Stimulated activated CD4-positive, alpha-beta T cell treated with anti-CD3 and anti-CD28 coated beads, Interleukin-2, amount 100 ng/mL, for 24 hours (primary cell): ENCODE measurements at places on chromosomes 5 and 9.
A peak's percentile ranks its signal among the peaks of the same experiment; 100 is the strongest.

DNA sequence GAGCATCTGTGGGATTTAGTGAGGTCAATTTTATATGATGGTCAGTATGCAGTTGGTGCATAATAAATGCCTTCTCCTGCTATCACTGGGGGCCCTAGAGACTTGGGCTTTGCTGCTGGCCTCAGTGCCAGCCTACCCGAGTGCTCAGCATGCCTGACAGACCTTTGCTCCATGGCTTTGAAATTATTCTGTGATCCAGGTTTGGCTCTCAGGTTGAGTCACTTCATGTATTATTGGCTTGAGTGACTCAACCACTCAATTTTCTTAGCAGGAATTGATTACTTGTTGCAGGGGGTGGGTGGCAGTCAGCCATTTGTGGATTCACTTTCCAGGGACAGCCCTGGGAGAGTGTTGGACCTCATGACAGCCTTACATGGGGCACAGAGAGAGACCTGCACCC lies 13.5 kb downstream of the SLC25A48 start:
- no peak for DNase-seq

- no peak for DNase-seq
Observed at GRCh38 chr5:42035526-42035925, 110.4 kb downstream of the FBXO4 start.

DNA sequence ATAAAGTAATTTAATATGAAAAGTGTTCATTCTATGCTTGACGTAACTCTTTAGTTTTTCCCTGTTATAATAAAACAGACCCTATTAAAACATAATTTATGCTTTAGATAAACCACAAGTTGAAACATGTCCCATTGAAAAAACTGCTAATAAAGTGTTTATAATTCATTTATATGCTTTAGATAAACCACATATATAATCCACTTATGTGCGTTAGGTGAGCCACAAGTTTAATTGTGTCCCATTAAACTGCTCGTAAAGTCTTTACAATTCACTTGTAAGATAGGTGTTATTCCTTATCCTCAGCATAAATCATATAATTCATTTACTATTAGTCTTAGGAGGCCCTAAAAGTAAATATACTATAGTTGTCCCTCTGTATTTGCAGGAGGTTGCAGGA lies 3.6 kb downstream of the NIPSNAP3B start:
- no peak for DNase-seq

DNA sequence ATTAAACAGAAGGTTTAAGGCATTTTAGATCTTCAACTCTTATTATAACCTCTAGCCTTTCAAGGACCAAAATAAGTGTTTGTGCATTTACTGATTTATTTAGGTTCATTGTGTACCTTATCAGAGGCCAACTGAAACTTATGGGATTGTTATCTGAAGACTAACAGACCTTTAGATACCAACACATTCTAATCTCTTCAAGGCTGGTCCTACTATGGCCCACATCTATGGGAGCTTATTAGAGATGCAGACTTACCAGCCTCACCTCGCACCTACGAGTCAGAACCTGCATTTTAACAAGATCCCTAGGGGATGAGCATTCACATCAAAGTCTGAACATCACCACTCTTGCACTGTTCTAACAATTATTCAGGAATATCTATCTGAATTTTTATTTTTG lies 1.9 kb downstream of the IARS1 start:
- no peak for DNase-seq

DNA sequence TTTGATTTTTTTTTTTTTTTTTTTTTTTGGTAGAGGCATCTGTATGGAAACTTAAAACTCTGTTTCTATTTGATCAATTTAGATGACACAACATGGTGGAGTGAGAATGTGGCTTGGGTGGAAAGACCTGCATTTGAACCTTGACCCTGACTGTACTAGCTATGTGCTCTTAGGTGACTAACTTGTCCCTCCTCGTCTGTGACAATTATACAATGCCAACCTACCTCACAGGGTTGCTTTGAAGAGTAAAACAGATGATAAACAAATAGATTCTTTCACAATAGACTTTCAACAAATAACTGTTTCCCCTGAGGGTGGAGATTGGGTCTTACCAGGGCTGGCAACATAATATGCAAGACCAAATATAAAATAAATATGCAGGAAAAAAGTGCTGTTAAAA lies 109.3 kb downstream of the CRB2 start:
- DNase-seq = no peak

DNA sequence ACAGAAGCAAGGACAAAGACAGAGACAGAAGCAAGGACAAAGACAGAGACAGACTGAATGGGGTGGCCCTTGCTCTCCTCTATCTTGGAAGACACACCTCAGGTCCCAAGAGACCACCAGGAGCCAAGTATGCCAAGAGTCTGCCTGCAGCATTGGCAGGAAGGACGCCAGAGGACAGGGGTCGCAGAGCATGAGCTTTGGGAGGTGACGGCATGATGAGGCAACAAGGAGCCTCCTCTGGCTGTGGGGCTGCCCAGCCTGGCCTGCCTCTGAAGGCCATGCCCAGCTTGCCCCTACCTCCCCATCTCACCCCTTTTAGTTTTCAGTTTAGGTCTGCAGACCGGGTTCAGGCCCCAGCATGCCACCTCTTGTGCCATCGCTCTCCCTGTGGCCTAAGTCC lies 17.6 kb downstream of the PDGFRB start:
- no peak for DNase-seq

- DNase-seq = no peak
Observed at GRCh38 chr5:179409806-179410205, 64.5 kb upstream of the ADAMTS2 start.

DNA sequence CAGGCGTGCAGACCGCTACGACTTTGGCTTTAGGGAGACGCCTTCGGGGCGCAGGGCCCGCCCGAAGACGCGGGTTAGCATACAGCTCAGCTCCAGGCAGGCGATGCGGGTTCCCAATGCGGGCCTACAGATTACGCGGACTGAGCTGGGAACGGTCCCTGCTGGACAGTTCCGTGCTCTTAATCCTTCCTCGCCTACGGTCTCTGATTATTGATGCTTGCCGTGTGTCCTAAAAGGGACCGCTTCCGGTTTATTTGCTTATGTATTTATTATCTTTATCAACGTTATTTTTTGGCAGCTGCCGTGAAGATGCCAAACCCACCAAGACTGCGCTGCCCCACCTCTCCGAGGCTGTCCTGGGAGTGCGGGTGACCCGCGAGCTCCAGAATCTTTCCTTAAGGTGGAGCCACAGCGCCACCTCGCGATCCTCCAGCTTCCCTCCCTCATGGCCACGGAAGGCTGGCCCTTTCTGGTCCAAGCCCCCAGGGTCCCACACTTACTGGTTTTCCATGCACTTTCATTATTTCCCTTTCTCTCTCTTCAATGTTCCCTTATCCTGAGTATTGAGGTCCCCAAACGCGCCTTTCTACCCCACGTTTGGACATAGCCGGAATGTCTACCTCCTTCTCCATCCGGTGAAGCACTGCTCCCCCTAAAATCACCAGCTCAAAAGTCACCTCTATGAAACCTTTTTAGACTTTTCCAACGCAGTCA lies 7.0 kb upstream of the EBF1 start:
- peak; percentile 83 for DNase-seq

- no peak for DNase-seq
Observed at GRCh38 chr5:80194468-80194867, 61.4 kb downstream of the SERINC5 start.

GRCh38 chr9:15104826-15105420 lies 194.7 kb upstream of the FREM1 start:
- peak; percentile 15 for DNase-seq

- DNase-seq = peak; percentile 73
Observed at GRCh38 chr5:38556599-38557307, at the start of gene LIFR. Gene LIFR (minus strand): TSS chr5:38556646. CDS start chr5:38530647, 25,999 bp downstream.

DNA sequence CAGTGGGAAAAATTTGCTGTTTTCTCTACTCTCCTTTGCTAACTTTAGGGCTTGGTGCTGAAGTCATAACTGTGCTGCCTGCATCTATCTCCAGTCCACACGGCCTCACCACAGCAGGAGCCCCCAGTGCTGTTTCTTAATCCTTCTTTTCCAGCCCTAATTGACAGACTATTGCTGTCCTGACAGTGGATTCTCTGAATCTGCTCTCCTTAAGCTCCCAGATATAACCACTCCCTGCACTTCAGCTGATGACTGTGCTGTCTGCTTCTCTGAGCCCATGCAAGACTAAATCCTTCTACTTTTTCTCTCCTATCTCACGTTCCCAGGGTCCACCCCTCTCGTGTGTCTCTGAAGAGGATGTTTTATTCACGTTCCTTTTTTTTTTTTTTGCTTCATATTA lies 19.7 kb upstream of the GRIA1 start:
- no peak for DNase-seq

DNA sequence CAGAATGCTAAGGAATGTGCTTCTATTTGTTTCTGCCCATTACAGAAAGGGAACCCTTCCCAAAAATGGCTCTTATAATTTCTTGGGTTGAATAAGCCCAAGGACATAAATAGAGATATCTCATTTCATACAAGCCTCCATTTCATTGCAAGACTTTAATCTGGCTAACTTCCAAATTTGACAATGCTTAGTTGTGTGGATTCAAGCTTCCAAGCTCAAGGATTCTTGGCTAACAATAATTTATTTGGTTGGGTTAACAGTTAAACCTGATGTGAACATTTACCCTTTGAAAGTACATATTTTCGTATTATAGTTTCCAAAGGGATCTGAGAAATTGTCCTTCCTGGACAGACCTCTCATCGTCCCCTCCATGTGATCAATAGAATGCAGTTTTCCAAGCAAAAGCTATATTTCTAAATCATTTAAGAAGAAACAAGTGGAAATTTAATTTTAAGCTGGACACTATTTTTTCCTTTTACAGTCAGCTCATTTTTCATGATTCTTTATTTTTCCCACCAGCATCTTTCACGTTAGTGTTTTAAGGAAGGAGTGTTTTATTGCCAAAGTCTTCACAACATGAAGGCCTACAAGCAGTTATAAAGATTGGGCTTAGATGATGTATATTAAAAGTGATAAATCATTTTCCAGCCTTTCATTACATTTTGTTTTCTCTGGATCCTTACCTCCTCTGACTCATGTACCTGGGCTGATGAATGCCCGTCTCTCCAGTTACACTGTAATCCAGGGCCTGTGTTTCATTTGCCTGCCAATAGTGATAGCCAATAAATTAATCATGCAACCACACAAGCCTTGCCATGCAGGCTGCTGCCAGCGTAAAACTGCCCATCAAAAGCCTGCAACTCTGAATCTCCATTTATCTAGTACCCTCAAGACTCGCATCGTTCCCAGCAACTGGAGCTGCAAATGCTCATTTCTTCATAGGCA lies 176.7 kb downstream of the NTRK2 start:
- DNase-seq = no peak

DNA sequence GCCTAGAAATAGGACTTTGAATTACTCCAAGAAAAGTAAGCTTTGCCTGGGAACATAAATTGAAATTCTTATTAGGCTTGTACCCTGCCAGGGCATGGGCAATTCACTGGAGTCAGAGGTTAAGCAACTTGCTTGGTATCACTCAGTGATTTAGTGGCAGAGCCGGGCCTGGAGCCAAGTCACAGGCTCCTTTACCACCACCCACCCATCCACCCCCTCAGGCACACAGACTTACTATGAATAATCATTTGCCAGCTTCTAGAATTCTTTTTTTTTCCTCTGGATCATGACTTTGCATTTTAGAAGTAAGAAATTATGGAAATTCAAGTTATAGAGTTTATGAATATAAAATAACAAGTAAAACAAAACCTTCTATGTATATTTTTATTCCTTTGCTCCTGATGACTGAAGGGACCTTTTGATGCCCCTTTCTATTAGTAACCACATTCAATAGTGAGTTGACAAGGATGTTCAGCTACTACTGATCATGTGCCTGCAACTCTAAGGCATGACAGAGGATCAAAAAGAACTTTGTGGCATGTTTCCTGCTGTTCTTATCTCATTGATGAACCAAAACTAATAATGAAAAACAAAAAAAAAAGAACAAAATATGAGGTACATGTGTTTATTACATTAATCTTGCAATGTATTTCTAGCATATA lies 614.7 kb downstream of the TLR4 start:
- DNase-seq = no peak

DNA sequence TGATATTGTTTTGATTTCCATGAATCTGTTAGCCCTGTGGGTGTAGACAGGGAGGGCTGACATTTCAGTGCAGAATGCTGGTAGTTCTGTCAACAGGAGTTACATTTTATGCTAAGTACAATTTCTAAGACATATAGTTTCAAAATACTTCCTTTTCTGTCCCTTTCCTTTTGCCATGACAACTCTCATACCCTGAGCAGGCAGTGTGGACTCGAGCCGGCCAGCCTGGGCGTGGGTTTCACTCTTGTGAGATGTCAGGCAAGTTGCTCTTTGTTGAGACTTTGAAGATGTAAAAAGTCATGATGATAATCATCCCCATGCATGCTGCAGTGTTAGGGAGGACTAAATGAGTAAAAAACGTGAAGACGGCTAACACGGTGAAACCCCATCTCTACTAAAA lies 197.9 kb downstream of the CFAP90 start:
- no peak for DNase-seq

DNA sequence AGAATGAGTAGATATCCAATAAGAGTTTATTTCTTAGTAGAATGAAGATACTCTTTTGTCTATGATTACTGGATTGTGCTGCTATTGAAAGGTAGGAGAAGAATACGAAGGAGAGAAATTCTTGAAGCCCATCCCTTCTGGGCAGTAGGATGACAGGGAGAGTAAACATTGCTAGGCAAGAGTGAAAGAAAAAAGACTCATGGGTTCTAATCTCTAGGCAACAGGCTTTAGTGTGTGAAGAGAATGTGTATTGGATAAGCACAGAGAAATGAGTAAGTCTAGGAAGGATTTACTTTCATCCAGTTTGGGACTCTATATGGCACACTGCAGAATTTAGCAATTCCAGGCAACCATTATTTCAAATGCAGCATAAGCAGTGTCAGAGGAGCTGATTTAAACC lies 216.0 kb downstream of the GABRG2 start:
- no peak for DNase-seq

GRCh38 chr5:107812570-107813141 lies 141.9 kb upstream of the EFNA5 start:
- no peak for DNase-seq

DNA sequence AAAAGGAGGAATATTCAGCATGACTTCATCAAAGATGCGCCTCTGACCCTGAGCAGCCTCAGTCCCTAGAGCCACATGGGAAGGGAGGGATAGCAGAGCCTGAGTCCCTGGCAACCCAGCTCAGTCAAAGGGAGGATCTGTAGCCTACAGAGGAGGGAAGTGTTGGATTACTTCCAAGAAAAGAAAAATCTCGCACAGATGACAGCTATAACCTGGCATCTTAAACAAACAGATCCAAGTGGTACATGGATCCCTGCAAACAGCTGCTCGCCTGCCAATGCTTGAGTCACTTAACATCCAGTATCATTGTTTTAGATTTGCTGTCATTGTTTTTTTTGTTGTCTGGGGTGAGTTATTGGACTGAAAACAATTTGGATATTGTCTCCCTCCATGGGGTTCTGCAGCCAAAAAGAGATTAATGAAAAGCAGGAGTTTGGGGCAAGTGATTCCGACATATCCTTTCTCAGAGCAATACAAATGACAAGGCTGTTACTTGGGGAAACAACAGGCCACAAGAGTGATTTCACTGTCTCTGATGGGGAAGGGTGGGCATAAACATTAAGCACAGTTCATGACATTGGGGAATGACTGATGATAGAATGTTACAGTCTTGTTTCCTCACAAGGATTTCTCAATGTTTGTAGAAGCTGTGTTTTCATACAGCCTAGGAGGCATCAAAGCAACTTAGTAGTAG lies 153.5 kb upstream of the KIF2A start:
- no peak for DNase-seq
